Regular cardiac myocyte (primary cell): ENCODE measurements at places on chromosomes 6 and 20. TPM values are rescaled to one million over a fixed set of nuclear protein-coding genes. Genes with fewer than 3 reads are reported as not detected.

Gene GNRH2
- 0.28 TPM in 1 of 2 replicates, not detected in the other for total RNA-seq

Gene PLCB1
- total RNA-seq, result 21.7 and 23.4 TPM in 2 replicates

Gene DST
- 211 and 305 TPM in 2 replicates for total RNA-seq

Gene ADGRF1
- under 0.01 TPM in 1 of 2 replicates, not detected in the other for total RNA-seq

Gene SRSF12
- total RNA-seq, result under 0.01 and 0.28 TPM in 2 replicates

Gene NOTCH4
- total RNA-seq, result 0.85 and 1.5 TPM in 2 replicates
